ENCODE measurements at places on chromosomes 7 and 10.

DNA sequence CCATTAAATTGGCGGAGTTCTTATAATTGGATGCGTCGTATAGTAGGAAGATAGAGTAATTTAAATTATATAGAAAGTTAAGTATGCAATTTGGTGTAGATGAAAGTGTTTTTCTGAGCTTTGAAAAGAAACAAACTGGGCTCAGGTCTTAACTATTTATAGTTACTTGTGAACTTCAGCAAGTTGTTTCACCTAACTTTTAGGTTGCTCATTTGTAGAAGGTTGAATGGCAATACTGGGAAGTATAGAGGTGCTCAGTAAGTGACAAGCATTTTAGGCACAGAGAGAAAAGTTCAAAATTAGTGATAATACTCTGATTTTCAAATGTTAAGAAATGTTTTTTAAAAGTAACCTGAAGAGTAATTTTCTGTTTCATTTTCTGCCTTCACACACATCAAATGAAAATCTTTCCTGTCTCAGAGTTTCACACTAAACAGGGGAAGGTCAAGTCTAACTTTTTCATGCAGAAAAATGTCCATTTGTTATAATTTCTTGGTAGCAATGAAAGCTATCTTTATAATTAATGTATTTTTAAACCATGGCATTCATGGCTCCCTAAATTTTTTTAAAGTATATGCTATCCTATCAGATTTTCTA is 146.5 kb downstream of the PHF14 start:
- DNase-seq: no peak

DNA sequence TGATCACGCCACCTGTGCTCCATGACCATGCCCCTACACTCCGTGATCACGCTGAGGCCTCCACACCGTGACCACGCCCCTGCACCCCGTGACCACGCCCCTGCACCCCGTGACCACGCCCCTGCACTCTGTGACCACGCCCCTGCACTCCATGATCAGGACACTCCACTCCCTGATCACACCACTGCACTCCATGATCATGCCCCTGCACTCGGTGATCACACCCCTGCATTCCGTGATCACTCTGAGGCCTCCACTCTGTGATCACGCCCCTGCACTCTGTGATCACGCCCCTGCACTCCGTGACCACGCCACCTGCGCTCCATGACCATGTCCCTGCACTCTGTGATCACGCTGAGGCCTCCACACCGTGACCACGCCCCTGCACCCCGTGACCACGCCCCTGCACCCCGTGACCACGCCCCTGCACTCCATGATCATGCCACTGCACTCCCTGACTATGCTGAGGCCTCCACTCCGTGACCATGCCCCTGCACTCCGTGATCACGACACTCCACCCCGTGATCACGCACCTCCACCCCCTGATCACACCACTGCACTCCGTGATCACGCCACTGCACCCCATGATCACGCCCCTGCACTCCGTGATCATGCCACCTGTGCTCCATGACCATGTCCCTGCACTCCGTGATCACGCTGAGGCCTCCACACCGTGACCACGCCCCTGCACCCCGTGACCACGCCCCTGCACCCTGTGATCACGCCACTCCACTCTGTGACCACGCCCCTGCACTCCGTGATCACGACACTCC is 27.7 kb downstream of the STK32C start:
- DNase-seq: no peak

- DNase-seq: no peak
Observed at GRCh38 chr10:97648562-97649404, 8.3 kb downstream of the PI4K2A start.

DNA sequence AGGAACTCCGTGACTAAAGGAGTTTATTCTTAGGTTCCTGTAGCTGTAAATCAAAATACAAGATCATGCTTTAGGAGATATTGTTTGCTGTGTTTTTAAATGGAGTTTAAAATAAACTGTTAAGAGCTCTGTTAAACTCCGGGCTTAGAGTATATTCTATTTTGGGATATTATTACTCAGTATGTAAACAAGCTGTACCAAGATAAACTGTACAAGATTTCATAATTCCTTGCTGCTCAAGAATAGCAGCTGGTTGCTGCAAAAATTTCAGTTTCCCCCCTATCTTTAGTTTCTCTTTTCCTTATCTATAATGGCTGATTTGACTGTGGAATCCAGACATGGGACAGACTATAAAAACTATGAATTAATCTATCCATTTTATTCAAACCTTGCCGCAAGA is 215.7 kb downstream of the HTR7 start:
- no peak for DNase-seq

DNA sequence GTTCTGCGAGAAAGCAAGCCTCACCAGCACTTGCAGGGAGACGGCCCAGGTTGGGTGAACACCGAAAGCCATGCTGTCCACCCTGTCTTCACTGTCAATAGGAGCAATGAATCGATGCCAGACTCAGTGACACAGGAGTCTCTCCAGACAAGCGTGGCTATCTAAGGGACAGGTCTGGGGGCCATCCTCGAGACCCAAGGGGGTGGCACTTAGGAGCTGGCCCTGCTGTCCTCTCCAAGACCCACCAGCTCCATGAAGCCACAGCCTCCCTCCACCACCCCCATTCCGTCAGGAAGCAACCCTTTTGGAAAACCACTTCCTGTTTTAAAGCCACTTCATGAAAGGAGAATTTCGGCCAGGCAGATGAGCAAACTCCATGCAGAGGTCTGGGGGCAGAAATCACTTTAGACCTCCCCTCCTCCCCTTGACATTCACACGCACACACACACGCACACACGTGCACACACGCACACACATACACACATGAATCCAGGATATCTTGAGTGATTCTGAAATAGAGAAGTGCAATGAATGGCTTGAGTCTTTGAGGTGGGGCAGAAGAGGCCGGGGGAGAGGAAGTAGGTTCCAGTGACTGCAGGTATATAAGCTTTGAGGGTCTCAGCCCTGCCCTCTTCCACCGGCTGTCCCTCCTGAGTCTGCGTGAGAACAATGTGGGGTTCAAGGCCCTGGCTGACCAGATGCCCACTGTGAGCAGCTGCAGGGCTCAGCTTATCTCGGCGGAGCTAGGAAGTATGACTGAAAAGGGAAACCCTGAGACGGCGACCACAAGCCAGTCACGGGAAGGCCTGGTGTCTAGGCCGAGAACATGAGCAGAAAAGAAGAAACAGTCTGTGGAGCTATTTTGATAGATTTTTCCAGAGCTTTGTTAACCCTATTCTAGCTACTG is 25.0 kb downstream of the RGS10 start:
- peak; percentile 29 for DNase-seq

GRCh38 chr10:72085166-72085565 is 3.2 kb downstream of the SPOCK2 start:
- no peak for DNase-seq

DNA sequence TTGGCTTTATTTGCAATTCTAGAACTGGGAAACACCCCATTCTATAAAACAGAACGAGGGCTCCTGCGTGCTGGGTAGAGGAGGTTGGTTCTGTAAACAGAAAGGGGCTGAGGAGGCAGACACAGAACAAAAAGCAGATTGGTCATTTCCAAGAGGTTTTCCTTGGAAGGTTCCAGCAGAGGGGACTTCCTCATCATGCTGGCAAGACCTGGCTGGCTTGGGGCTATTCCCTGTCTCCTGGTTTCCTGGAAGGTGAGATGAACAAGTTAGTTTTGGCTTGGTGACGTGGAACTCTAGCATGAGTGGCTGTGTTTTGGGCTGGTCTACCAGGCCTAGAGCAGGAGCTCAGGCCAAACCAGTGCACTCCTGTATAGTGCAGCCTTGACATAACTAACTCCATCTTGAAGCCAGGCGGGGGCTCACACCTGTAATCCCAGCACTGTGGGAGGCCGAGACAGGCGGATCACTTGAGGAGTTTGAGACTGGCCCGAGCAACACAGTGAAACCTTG is 26.1 kb upstream of the DNAJB6 start:
- no peak for DNase-seq

- no peak for DNase-seq
Observed at GRCh38 chr7:22628112-22628511, 98.9 kb upstream of the IL6 start.

- no peak for DNase-seq
Observed at GRCh38 chr10:31426401-31426800, 107.4 kb downstream of the ZEB1 start.

DNA sequence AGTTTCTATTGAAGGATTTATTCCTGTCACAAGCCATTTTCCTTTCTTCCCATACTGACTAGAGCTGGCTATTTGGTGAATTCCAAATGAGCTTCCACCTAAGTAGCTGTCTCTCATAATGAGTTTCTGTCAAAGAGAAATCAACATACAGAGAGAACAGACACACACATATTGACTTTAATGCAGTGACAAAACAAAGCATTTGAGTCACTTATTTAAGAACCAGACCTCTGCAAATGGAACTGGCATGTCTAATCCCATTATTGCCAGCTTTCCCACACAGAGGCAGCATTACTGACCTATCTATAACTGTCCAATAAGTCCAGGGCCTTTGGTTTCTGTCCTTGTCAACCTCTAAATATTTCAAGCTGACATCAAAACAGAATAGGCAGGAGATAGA is 179.3 kb upstream of the CSTF2T start:
- no peak for DNase-seq

DNA sequence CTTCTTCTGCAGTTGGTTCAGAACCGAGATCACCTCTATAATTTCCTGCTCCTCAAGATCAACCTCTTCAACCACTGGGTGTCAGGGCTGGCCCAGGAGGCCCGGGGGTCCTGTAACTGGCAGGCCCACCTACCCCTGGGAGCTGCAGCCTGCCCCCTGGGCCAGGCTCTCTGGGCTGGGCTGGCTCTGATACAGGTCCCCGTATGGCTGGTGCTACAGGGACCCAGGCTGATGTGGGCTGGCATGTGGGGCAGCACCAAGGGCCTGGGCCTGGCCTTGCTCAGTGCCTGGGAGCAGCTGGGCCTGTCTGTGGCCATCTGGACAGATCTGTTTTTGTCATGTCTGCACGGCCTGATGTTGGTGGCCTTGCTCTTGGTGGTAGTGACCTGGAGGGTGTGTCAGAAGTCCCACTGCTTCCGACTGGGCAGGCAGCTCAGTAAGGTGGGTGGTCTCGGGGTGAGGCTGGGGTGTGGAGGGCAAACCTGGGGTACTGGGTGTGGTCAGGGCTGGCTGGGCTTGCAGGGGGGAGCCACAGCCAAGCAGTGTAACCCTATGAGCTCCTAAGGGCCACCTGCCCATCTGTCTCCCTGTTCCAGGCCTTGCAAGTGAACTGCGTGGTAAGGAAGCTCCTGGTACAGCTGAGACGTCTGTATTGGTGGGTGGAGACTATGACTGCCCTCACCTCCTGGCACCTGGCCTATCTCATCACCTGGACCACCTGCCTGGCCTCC is 4.2 kb downstream of the TMEM270 start:
- no peak for DNase-seq

- DNase-seq: no peak
Observed at GRCh38 chr7:97226541-97226940, 109.0 kb downstream of the SDHAF3 start.

Measured in C1 segment of cervical spinal cord (tissue), 14 donors.